ENCODE measurements at places on chromosomes 1 and 21. TPM values are rescaled to one million over a fixed set of nuclear protein-coding genes. Genes with fewer than 3 reads are reported as not detected.

- H3K36me3 ChIP-seq, result no peaks in the 10 kb centered on the region
- no peaks in the 10 kb centered on the region for H3K27me3 ChIP-seq
Measured at GRCh38 chr1:177706977-177707376, 262.9 kb downstream of the SEC16B start.

MMP23B gene
- total RNA-seq, result 19.5 TPM

PLA2G2D gene
- not detected for total RNA-seq

DNA sequence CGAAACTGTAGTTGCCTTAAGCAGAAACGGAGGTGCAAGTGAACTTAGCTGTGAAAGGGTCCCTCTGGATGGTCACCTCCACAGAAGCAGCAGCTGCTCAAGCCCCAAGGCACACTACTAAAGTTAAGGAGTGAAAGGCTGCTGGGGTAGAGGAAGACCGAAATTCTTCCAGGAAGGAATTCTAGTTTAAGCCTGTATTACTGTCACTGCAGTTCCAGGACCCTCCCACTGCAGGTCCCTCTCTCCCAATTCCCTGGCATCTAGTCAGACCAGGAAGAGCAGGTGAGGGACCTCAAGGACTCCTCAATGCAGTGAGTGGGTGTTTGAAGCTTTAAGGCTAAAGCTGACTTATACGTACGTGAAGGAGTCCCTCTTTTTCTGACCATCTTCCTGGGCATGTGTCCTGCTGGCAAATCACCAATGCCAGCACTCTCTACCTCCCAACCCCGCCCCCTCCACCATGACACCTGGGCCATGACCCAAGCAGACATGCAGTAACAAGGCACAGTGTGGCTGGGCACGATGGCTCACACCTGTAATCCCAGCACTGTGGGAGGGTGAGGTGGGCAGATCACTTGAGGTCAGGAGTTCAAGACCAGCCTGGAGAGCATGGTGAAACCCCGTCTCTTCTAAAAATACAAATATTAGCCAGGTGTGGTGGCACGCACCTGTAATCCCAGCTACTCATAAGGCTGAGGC, 57.2 kb downstream of the TGFBR3 start:
- peaks cover 83% of the 10 kb centered on the region for H3K4me1 ChIP-seq
- H3K4me3 ChIP-seq, result no peak overlapping the region
- DNase-seq, result no peak
- H3K27ac ChIP-seq, result peak overlapping the region; percentile 81
- H3K36me3 ChIP-seq, result no peaks in the 10 kb centered on the region

HES4 gene
- 90.4 TPM for total RNA-seq

DNA sequence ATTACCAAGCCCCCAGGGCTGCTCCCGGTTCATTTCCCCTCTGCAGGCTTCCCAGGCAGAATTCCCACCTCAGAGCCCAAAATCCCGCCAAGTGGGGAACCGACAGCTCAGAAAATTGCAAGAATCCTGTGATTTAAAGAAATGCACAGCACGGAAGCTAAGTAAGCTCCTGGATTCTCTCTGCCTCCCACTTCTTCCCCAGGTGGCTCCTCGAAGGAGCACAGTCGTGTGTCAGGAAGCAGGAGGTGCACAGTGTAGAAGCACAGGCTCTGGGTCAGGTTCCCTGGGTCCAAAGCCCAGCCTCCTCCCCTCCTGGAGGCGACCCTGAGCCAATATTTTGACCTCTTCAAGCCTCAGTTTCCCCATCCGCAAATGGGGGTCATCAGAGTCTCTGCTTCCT, 74.7 kb downstream of the FBXO2 start:
- H3K4me1 ChIP-seq, result no peaks in the 10 kb centered on the region
- H3K27ac ChIP-seq, result no peak overlapping the region
- H3K36me3 ChIP-seq, result no peaks in the 10 kb centered on the region
- DNase-seq, result no peak
- no peaks in the 10 kb centered on the region for H3K27me3 ChIP-seq

GRCh38 chr1:113073479-113073950, 517 bp downstream of the LRIG2 start:
- H3K27me3 ChIP-seq, result no peaks in the 10 kb centered on the region
- H3K27ac ChIP-seq, result peak overlapping the region; percentile 94
- peaks cover 6% of the 10 kb centered on the region for H3K36me3 ChIP-seq
- peak overlapping the region; percentile 66 for H3K4me3 ChIP-seq

DNA sequence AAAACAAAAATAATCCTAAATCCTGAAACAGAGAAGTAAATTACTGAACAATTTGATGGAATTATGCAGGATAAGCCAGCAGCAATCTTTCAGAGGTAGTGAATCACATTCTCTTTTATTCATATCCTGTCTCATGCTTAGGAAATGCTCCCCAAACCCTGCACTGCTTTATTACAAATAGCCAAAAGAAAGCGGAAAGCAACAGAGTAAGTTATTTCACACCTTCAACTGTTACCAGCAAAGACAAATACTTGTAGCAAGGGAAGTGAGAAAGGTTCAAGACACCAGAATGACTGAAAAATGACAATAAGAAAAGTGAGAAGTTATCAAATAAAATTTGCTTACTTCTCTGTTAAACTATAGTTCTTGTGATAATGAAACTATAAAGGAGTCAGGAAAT, 6.2 kb downstream of the ZRANB2 start:
- peaks cover 87% of the 10 kb centered on the region for H3K36me3 ChIP-seq
- H3K4me3 ChIP-seq, result no peak overlapping the region
- H3K4me1 ChIP-seq, result peaks cover 23% of the 10 kb centered on the region
- H3K27ac ChIP-seq, result no peak overlapping the region

RUNX3 gene
- 1.2 TPM for total RNA-seq

GRCh38 chr1:189499736-189500135, 977.9 kb downstream of the BRINP3 start:
- H3K36me3 ChIP-seq, result no peaks in the 10 kb centered on the region
- H3K27me3 ChIP-seq, result no peaks in the 10 kb centered on the region
- no peak for DNase-seq
- H3K4me3 ChIP-seq, result no peak overlapping the region
- H3K4me1 ChIP-seq, result no peaks in the 10 kb centered on the region
- no peak overlapping the region for H3K27ac ChIP-seq

- peak overlapping the region; percentile 73 for H3K4me3 ChIP-seq
- peak overlapping the region; percentile 99 for H3K27ac ChIP-seq
- no peaks in the 10 kb centered on the region for H3K27me3 ChIP-seq
- no peaks in the 10 kb centered on the region for H3K36me3 ChIP-seq
- H3K4me1 ChIP-seq, result peaks cover 75% of the 10 kb centered on the region
Measured at GRCh38 chr1:235329139-235329902, 951 bp downstream of the GGPS1 start.

ADGRL4 gene
- total RNA-seq, result 18.7 TPM

DNA sequence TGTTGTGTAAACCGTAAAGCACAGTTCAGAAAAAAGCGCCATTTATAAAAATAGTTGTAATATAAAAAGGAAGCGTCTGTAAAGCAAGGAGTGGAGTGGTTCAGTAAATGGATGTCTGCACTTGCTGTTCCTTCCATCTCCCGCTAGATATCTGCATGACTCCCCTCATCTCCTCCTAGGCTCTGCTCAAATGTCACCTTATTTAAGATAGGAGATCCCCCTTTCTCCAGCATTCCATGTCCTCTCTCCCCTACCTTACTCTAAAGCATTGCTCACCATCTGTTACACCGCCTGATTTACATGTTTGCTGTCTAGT, 745 bp downstream of the MUL1 start:
- peaks cover 16% of the 10 kb centered on the region for H3K36me3 ChIP-seq
- no peak for DNase-seq
- peak overlapping the region; percentile 89 for H3K27ac ChIP-seq
- peak overlapping the region; percentile 81 for H3K4me3 ChIP-seq

DNA sequence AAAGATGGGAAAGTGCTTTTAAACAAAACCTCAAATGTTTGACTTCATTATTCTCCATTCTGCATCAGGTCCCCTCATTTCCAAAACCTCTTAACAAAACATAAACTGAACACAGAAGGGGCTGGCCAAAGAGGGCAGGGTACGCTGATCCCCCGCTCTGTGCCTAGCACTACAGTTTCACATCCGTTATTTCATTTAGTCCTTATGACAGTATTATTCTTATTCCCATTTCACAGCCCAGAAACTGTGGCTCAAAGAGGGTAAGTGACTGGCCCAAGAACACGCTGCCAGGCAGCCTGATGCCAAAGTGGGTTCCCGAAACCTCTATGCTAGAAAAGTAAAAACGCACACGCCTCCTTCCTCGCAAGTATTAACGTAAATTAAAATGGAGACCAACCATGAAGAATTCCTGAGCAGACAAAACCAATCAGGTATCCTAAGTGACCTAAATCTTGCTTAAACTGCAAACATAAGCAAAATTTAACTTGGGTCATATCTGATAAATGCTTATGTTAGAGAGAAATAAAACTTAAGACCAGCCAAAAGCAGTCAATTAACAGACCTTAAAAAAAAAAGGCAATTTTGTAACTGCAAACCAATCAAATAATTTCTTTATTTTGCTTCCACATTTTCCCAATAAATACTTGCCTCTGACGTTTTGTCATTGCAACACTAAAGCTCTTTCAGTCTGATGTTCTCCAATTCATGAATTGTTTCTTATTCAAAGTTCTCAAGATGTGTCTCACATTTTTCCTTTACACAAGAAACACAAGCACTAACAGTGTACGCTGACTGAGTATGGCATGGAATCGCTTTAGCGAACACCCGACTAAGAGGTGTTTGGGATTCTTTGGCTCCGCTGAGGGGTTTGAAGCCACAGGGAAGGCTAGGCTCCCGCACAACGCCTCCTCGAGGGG, 653 bp downstream of the CASP9 start:
- DNase-seq, result no peak
- H3K36me3 ChIP-seq, result no peaks in the 10 kb centered on the region
- H3K4me1 ChIP-seq, result peaks cover 26% of the 10 kb centered on the region
- no peaks in the 10 kb centered on the region for H3K27me3 ChIP-seq
- H3K27ac ChIP-seq, result peak overlapping the region; percentile 92
- H3K4me3 ChIP-seq, result peak overlapping the region; percentile 72

ERICH3 gene
- total RNA-seq, result not detected

- no peak overlapping the region for H3K4me3 ChIP-seq
- no peak for DNase-seq
- H3K36me3 ChIP-seq, result no peaks in the 10 kb centered on the region
- H3K4me1 ChIP-seq, result no peaks in the 10 kb centered on the region
- no peak overlapping the region for H3K27ac ChIP-seq
- no peaks in the 10 kb centered on the region for H3K27me3 ChIP-seq
Measured at GRCh38 chr1:82388679-82389078, 587.9 kb downstream of the ADGRL2 start.

DNA sequence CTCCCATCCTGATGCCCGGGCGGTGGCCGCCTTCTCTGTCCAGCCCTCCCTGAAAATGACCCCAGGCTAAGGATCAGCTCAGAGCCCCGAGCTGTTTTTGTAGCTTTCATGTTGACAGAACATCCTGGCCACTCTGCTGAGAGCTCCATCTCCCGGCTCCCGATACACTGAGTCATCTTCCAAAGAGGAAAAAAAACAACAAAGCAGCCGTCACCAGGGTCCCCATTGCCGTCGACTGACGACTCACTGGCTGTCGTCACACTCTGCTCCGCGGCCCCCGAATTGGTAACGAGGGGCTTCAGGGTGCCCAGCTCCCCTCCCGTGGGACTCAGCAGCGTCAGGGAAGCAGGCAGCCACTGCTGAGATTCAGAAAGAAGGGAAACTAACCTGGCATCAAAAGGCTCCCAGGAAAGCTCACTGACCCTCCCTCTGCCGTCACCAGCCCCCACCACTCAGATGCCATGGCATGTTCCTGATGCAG, 67.2 kb downstream of the CD46 start:
- no peak for DNase-seq
- H3K4me3 ChIP-seq, result peak overlapping the region; percentile 89
- peaks cover 48% of the 10 kb centered on the region for H3K36me3 ChIP-seq
- peaks cover 79% of the 10 kb centered on the region for H3K4me1 ChIP-seq
- H3K27ac ChIP-seq, result peak overlapping the region; percentile 99

TPTE gene
- not detected for total RNA-seq

SNX7 gene
- total RNA-seq, result 40.5 TPM

- H3K4me1 ChIP-seq, result peaks cover 5% of the 10 kb centered on the region
- no peak overlapping the region for H3K27ac ChIP-seq
- no peak overlapping the region for H3K4me3 ChIP-seq
- H3K36me3 ChIP-seq, result peaks cover 41% of the 10 kb centered on the region
- H3K27me3 ChIP-seq, result no peaks in the 10 kb centered on the region
Measured at GRCh38 chr1:119911775-119912174, 15.5 kb upstream of the ADAM30 start.

ACTN2 gene
- total RNA-seq, result 7.5 TPM

DNA sequence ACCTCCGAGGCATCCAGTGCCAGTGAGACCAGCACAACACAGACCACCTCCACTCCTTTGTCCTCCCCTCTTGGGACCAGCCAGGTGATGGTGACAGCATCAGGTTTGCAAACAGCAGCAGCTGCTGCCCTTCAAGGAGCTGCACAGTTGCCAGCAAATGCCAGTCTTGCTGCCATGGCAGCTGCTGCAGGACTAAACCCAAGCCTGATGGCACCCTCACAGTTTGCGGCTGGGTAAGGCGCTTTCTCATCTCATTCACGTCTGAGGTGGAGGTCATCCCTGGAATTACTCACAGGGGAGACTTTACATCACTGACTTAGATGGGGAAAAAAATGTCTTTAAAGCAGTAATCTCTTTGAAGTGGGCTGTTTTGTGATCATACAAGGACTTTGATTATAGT, 106.3 kb downstream of the CD247 start:
- no peak overlapping the region for H3K27ac ChIP-seq
- DNase-seq, result no peak
- H3K4me1 ChIP-seq, result no peaks in the 10 kb centered on the region
- H3K4me3 ChIP-seq, result no peak overlapping the region
- H3K27me3 ChIP-seq, result no peaks in the 10 kb centered on the region

DNA sequence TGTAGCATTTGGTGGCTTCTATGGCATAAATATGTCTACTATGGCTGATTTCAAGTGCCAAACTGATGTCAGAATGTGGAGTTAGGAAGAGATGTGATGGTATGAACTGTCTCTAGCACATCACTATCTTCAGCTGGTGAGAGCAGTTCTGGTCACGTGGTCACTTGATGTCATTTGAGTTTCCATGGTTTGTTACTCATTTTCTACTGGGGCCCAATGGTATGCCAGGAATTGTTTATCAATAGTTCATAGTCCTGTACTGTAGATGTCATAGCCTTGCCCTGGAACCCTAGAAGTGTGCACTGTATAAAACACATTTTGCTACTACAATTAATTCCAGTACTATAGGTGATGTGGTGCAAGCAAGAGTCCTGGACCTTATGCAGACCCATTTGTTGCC, 153.7 kb downstream of the PDE4B start:
- no peak overlapping the region for H3K27ac ChIP-seq
- no peak for DNase-seq
- H3K36me3 ChIP-seq, result no peaks in the 10 kb centered on the region
- H3K27me3 ChIP-seq, result no peaks in the 10 kb centered on the region
- no peak overlapping the region for H3K4me3 ChIP-seq

GRCh38 chr1:155105604-155106011, 22.1 kb upstream of the EFNA1 start:
- no peak overlapping the region for H3K4me3 ChIP-seq
- no peaks in the 10 kb centered on the region for H3K4me1 ChIP-seq
- no peak overlapping the region for H3K27ac ChIP-seq
- H3K36me3 ChIP-seq, result no peaks in the 10 kb centered on the region
- no peaks in the 10 kb centered on the region for H3K27me3 ChIP-seq
- DNase-seq, result no peak

GRCh38 chr1:230923176-230923575, 54.9 kb upstream of the C1orf198 start:
- no peak overlapping the region for H3K27ac ChIP-seq
- H3K4me3 ChIP-seq, result no peak overlapping the region
- no peak for DNase-seq
- no peaks in the 10 kb centered on the region for H3K4me1 ChIP-seq
- peaks cover 78% of the 10 kb centered on the region for H3K36me3 ChIP-seq

KIRREL1 gene
- total RNA-seq, result 37.4 TPM
